A673 (cell line): ENCODE measurements at places on chromosomes 5 and 9. TPM values are rescaled to one million over a fixed set of nuclear protein-coding genes. Genes with fewer than 3 reads are reported as not detected.

GRCh38 chr5:158162026-158162425, 303.1 kb upstream of the CLINT1 start:
- H3K27ac ChIP-seq, result no peak overlapping the region
- no peaks in the 10 kb centered on the region for H3K36me3 ChIP-seq
- no peaks in the 10 kb centered on the region for H3K4me1 ChIP-seq
- peak; percentile 10 for DNase-seq
- H3K4me3 ChIP-seq, result no peak overlapping the region
- H3K27me3 ChIP-seq, result no peaks in the 10 kb centered on the region

GRCh38 chr5:51748647-51749046, 365.4 kb downstream of the ISL1 start:
- no peaks in the 10 kb centered on the region for H3K4me1 ChIP-seq
- H3K27me3 ChIP-seq, result no peaks in the 10 kb centered on the region
- no peak overlapping the region for H3K27ac ChIP-seq
- no peaks in the 10 kb centered on the region for H3K36me3 ChIP-seq
- H3K4me3 ChIP-seq, result no peak overlapping the region

DNA sequence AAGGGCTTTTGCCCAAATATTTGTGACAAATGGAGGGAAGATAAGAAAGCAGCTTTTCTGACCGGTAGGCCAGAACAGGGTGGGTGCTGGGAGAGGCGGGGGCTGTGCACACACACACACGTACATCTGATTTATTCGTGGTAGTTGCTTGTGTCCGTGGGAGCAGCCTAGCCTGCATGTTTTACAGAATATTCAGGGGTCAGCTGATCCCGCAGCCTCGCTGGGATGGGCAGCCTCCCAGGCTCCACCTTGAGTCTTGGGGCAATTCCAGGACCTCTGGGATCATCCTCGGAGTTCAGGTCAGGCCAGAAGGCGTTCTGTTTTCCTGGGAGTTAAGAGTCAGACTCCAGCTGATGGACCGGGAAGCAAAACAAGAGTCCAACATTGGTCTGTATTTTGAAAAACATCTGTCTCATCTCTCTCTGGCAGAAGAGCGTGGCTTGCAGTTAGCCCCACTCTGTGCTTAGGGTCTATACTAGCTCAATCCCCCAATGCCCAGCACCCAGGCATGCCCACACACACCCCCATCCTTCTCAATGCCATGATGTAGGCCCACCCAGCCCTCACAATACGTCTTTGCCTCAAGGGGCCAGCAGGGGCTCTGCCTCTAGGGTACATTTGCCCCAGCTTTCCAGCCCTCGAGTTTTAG, 210.6 kb downstream of the GOLPH3 start:
- H3K4me3 ChIP-seq, result no peak overlapping the region
- H3K27me3 ChIP-seq, result no peaks in the 10 kb centered on the region
- DNase-seq, result no peak
- H3K27ac ChIP-seq, result no peak overlapping the region
- no peaks in the 10 kb centered on the region for H3K4me1 ChIP-seq

- H3K4me3 ChIP-seq, result peak overlapping the region; percentile 82
- H3K27me3 ChIP-seq, result no peaks in the 10 kb centered on the region
- H3K36me3 ChIP-seq, result peaks cover 39% of the 10 kb centered on the region
- peaks cover 8% of the 10 kb centered on the region for H3K4me1 ChIP-seq
- peak overlapping the region; percentile 77 for H3K27ac ChIP-seq
Measured at GRCh38 chr5:178152491-178153444, 917 bp downstream of the NHP2 start.

GRCh38 chr5:2697446-2698200, 53.9 kb downstream of the IRX2 start:
- no peaks in the 10 kb centered on the region for H3K36me3 ChIP-seq
- no peaks in the 10 kb centered on the region for H3K27me3 ChIP-seq
- H3K4me1 ChIP-seq, result no peaks in the 10 kb centered on the region
- H3K4me3 ChIP-seq, result no peak overlapping the region

Gene SH2D3C
- total RNA-seq, result not detected in 2 replicates
